ENCODE measurements at places on chromosomes 7 and 10.

GRCh38 chr7:81244224-81244623 lies 325.4 kb upstream of the SEMA3C start:
- no peak for DNase-seq

DNA sequence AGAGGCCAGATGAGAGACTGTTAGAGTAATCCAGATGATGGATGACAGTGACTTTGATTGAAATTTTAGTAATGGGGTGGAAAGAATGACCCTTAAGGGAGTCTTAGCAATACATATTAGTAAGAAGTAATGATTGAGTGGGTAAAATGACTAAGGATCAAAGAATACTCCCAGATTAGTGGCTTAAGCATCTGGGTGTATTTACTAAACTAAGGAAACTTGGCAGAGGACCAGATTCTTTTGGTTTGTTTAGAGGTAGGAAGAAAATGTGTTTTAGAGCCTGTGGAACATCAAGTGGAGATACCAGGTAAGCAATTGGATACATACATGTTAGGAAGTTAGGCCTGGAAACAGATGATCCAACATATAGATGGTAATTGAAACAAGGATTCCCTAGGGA lies 58.8 kb upstream of the ADRA2A start:
- no peak for DNase-seq

DNA sequence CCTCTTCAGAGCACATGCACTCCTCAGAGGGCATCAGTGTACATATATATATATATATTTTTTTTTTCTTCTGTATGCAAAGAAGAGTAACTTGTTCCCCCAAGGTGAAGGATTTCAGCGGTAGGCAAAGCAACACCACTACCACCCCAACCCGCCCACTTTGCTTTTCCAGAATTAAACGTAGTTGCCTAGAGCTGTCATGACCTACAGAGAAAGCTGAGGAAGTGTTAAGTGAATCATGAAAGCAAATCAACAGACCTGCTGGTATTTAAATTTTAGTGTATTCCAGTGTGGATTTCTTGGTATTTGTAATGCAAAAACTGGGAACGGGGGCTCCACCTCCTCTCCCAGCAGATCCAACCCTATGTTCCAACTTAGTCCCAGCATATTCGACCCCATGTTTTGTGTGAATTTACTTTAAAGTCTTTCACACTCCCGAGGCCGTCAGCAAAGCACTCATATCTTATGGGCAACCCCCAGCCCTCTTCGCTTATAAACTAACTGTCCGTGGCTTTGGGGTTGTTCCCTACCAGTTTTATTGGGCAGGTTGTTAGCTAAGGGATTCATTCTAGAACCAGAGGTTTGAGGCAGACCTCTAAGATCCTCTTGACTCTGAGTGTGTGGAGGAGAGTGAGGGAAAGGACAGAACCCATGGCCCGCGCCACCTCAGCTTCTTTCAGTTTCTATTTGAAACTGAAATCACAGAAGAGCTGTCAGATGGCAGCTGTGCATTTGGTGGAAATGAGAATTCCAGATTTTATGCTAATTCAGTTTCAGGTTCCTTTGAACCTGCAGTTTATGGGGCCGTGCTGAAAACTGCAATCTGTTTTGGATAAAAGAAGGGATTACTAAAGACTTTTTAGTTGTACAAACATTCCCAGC lies 450.2 kb upstream of the GALNT17 start:
- peak; percentile 31 for DNase-seq

DNA sequence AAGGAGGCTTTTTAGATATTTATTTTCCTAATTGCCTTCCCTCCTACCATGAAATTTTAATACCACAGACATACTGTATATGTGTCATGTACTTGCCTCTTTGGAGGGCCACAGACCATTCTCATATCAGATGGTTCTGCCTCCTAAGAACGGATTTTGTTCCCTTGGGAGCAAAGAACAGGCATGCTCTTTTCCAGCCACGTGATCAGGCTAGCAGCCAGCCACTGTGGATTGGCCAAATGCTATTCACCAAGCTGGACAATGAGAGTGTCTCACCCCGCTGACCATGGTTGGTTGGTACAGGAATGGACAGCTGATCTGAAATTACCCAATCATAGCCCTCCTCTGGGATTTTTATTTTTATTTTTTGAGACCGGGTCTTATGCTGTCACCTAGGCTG lies 21.5 kb upstream of the CRHR2 start:
- no peak for DNase-seq

- DNase-seq: peak; percentile 65
Observed at GRCh38 chr10:6299234-6299633, 96.5 kb downstream of the PFKFB3 start.

GRCh38 chr10:84844461-84844860 lies 516.1 kb downstream of the CCSER2 start:
- DNase-seq: no peak

GRCh38 chr10:125538947-125539731 lies 143.8 kb downstream of the TEX36 start:
- no peak for DNase-seq

- peak; percentile 42 for DNase-seq
Observed at GRCh38 chr10:50538555-50539398, 85.0 kb downstream of the SGMS1 start.

GRCh38 chr7:27634671-27635493 lies 27.8 kb downstream of the HIBADH start:
- no peak for DNase-seq

- DNase-seq: peak; percentile 48
Observed at GRCh38 chr10:72344932-72345331, 9.8 kb downstream of the DNAJB12 start.

DNA sequence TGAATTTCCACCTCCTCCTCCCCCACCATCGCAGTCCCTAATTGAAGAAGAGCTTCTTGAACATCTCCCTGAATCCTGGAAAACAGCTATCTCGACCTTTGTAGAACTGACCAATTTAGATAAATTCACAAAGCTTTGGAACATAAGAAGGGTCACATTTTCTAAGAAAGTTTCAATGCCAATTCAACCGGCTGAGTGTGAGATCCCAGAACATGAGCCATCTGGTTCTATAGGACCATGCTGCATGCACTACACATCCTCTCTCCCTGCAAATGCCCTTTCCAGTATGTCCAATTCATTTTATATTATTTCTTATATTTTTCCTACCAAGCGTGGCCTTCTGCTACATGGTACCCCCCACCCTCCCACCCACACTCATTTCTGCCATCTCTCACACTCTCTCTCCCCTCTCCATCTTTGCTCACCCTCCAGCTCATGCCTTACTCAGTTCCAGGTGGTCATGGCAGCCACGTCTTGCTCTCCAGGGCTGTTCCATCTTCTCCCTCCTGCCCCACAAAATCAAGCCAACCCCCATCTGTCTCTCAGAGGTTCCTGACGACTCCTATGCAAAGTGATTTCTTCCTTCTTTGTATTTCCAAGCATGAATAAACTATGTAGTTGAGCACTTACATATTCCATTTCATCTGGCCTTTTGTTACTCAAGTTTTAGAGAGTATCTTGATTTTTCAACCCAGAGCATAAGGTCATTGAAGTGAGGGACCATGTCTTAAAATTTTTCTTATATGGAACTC lies 19.3 kb downstream of the FRMD4A start:
- no peak for DNase-seq

DNA sequence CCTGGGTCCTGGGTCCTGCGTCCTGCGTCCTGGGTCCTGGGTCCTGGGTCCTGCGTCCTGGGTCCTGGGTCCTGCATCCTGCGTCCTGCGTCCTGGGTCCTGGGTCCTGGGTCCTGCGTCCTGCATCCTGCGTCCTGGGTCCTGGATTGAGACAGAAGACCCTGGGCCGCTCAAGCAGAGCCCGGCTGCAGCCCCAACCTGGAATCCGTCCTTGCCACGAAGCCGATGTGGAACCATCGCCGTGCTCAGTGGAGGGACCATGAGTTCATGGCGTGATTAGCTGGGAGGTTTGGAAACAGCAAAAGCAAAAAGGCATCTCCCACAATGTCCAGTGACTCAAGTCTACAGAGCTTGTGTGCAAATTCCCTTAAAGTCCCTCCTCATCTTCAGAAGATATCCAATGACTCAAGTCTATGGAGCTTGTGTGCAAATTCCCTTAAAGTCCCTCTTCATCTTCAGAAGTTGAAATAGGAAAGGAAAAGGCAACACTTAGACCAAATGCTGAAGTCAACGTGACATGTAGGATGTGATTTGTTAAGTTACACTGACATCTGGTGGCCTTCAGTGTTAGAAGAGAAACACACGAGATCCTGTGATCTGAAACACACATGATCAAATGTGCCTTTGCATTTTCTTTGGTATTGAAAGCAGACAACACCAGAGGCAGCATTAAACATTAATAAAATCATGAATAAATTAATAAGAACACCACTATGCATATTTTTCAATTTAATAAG lies 179.9 kb downstream of the PTPRN2 start:
- DNase-seq: no peak
